ENCODE measurements at places on chromosomes 6 and 20.
A peak's percentile ranks its signal among the peaks of the same experiment; 100 is the strongest.

GRCh38 chr6:94215552-94215951, 796.2 kb upstream of the EPHA7 start:
- no peak for DNase-seq

DNA sequence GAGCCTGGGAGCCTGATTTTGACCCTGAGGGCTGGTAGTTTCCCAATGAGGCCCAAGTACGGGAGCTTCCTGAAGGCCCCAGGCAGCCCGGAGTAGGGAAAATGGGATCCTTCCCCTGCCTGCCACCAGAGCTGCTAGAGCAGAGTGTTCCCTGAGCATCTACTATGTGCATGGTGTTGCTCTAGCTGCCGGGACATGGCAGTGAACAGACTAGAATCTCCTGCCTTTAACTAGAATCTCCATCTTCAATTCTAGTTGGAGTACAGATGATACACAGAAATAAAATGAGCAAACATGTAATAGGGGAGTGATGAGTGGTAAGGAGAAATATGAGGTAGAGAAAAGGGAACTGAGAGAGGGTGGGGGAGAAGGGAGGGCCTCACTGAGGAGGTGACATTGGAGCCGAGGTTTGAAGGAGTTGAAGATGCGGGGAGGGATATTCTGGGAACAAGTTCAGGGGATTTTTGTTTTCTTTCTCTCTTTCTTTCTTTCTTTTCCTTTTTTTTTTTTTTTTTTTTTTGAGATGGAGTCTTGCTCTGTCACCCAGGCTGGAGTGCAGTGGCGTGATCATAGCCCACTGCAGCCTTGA, 18.5 kb downstream of the VSTM2L start:
- DNase-seq: no peak

GRCh38 chr6:168555618-168556273, 114.8 kb downstream of the SMOC2 start:
- DNase-seq: no peak

DNA sequence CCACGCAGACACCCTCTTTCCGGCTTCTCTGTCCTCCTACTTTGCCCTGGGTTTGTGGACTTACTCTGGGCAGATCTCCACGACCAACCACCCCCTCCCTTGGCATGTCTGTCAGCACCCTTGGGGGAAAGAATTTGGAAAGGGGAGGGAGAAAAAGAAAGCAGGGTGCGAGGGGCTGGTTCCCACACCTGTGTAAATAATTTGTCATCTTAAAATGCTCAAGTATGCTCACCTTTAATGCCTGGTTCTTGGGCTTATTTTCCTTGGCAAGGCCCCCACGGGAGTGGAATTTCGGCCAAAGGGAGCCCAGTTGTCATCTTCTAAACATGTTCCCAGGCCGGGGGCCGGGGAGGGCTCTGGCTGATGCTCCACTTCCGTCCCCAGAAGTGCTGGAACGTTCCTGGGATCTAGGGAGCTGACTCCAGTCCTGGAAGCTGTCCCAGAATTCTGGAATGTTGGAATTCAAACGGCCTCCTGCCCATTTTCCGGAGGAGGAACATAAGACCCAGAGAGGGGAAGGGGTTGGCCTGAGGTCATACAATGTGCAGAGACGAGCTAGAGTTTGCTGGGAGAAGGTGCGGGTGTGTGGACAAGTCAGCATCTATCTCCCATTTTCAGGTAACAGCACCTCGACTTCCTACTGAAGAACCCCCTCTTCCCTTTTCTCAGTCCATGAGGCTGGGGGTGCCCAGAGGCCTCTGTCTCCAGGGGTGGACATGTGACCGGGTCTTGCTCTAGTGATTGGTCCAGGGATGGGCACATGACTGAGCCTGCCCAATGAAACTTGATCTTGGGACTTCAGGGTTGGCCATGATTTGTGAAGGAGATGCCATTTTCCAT, 122.3 kb downstream of the CEBPB start:
- no peak for DNase-seq

GRCh38 chr6:17813542-17813941, 106.8 kb upstream of the NUP153 start:
- DNase-seq: no peak

GRCh38 chr6:89254569-89254968, 37.4 kb upstream of the GABRR1 start:
- DNase-seq: no peak

GRCh38 chr20:64032706-64033624, 3.0 kb upstream of the C20orf204 start:
- DNase-seq: no peak

- DNase-seq: no peak
Observed at GRCh38 chr6:99993533-99994251, at the start of gene MCHR2. TSS of gene MCHR2 (minus strand) at chr6:99994223. CDS start at chr6:99956147, 38,076 bp downstream.

DNA sequence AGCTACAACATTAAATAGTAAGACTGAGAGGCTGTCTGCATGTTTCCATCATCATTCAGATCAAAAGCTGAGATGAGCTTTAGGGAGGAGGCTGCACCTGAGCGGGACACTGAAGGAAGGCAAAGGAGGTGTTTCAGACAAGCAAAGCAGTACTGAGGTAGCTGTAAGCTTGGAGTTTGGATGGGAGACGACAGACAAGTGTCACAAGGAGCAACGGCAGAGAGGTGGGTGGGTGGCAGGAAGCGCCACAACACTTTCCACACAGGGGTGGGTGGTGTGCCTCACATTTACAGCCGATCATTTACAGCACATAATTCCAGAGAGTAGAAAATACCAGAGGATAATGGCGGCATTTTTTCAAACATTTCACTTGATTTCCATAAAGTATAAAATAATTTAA, 205.5 kb upstream of the SHLD1 start:
- no peak for DNase-seq

- DNase-seq: no peak
Observed at GRCh38 chr6:158648682-158649131, 1.1 kb upstream of the SYTL3 start.

DNA sequence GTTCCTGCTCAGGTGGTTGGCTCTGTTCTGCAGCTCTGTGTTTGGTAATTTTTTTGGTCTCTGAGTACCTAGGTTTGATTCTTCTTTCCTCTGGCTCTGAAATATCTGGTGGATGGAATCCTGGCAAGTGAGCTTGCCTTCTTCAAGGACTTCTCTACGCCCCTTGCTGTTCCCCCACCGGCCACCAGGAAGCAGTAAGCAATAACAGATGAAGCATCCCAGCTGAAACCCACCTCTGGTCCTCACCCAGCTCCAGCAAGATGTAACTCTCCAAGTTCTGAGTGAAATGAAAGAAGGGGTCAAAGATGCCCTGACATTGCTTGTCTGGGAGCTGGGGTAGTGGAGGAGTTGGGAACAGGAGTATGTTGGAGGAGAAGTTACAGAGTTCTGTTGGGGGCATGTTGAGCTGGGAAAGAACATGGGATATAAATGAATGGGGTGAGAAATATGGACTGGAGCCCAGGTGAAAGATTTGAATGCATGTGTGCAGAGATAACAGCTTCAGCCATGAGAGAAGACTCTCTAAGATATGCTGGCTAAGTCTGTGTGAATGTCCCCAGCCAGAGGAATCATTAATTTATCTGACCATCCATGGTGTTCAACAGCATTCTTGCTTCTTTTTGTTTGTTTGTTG, 51.3 kb upstream of the GLP1R start:
- DNase-seq: peak; percentile 8

DNA sequence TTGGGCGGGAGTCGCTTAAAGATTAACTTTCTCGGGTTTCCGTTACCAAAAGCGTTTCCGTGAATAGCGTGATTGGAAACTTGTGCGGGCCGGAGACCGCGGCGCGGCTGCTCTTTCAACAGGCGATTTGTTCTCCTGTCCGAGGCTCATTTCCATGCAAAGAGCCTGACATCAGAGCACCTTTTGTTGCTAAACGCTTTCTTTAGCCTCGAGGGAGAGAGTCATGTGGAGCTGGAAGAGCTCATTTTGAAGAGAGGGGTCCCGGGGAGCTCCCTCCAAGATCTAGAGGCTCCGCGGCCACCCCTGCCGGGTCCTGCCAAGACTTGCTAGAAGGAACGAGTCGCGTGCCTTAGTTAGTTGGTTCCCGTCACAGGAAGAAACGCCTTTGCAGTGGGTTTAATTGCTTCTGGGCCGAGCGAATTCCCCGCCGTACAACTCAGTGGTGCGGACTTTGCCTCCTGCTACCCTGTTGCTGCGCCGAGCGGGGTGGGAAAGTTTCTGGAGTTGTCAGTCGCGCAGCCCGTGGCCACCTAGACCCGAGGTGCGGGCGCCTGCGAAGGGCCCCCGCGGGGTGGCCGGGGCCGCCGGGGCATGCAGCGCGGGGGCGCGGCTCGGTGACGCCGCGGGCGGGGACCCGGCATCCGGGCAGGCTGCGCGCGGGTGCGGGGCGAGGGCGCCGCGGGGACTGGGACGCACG, at the start of gene SASH1:
Gene SASH1, plus strand, starts transcription at position 489 of the 697 bp plus-strand sequence. CDS start 230 bp downstream, outside the sequence.
- peak; percentile 30 for DNase-seq

Data from stimulated activated naive B cell treated with anti-CD40 and anti-IgM and Interleukin-4, amounts not matched to agents 10 μg/mL and 1 μg/mL and 100 μg/mL, for 72 hours (primary cell).